ENCODE measurements at places on chromosomes 16 and 17. TPM values are rescaled to one million over a fixed set of nuclear protein-coding genes. Genes with fewer than 3 reads are reported as not detected.

DNA sequence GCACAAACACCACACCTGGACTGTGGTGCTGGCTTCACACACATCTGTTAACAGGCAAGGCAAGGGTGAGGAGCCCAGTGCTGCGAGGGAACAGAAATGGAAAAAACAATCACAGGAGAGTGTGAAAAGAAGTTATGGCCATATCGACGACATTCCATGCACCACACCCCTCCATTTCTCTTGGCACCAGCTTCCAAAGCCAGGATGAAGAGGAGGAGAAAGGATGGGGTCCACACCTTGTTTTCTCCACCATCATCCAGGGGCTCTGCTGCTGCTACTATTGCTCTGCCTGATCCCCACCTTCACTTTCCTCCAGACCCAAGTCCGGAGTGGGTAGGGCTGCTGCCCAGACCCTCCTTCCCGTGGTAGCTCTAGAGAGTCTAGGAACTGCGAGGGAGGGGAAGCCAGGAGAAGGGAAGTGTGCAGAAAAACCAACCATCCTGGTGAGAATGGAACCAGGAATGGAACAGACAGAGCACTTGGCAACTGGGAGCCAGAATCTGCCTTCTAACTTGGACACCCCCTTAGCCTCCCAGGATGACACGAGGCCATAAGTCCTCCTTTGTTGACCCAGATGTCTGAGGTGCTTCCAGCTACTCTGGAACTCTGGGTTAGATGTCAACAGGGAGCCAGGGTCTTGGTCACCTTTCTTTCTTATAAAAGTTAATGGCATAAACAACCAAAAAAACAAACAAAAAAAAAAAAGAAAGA, 1.2 kb upstream of the PROCA1 start:
- no peak overlapping the region for H3K27ac ChIP-seq
- H3K36me3 ChIP-seq, result 0 out of 2 replicates have a peak, but pooled peaks cover 12% of the 10 kb centered on the region
- peaks cover 7% of the 10 kb centered on the region for H3K4me1 ChIP-seq
- no peaks in the 10 kb centered on the region for H3K27me3 ChIP-seq
- H3K4me3 ChIP-seq, result no peak overlapping the region
- no peak for DNase-seq

GRCh38 chr16:67188323-67188722, 1.6 kb downstream of the EXOC3L1 start:
- no peak for DNase-seq
- no peak overlapping the region for H3K4me3 ChIP-seq
- H3K27ac ChIP-seq, result no peak overlapping the region

- DNase-seq, result no peak
- no peaks in the 10 kb centered on the region for H3K4me1 ChIP-seq
- H3K4me3 ChIP-seq, result no peak overlapping the region
Measured at GRCh38 chr17:34391241-34391640, 28.2 kb upstream of the CCL1 start.

- peak overlapping the region; percentile 82 for H3K4me3 ChIP-seq
- no peaks in the 10 kb centered on the region for H3K27me3 ChIP-seq
- peak; percentile 65 for DNase-seq
- peak overlapping the region; percentile 35 for H3K27ac ChIP-seq
- peaks cover 35% of the 10 kb centered on the region for H3K4me1 ChIP-seq
Measured at GRCh38 chr16:30068750-30069610, 3.4 kb downstream of the ALDOA start.

- no peaks in the 10 kb centered on the region for H3K27me3 ChIP-seq
- no peaks in the 10 kb centered on the region for H3K36me3 ChIP-seq
- DNase-seq, result peak; percentile 92
- H3K4me1 ChIP-seq, result peaks cover 13% of the 10 kb centered on the region
- H3K27ac ChIP-seq, result peak overlapping the region; percentile 53
- peak overlapping the region; percentile 23 for H3K4me3 ChIP-seq
Measured at GRCh38 chr17:1590029-1590746, 27.6 kb upstream of the PITPNA start.

DNA sequence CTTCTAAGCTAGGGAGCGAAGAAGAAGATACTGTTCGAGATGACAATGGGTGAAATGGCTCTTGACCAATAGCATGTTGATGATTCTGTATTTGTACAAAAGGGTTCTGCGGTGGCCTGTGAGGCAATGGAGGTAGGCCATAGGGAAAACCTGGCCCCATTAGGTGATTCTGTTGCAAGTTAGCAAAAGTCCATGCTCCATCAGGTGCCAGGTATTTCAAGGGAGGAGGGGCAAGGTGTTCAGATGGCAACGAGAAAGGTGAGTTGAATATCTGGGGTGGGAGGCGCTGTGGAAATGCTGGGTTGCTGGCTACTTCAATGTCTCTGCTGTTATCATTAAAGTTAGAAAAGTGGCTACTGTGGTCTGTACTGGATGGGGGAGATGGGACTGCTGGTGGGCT, 62.8 kb downstream of the CACNG1 start:
- H3K27ac ChIP-seq, result no peak overlapping the region
- peaks cover 32% of the 10 kb centered on the region for H3K36me3 ChIP-seq
- no peak for DNase-seq
- peaks cover 15% of the 10 kb centered on the region for H3K4me1 ChIP-seq

CTRB1 gene
- not detected for total RNA-seq

WWP2 gene
- total RNA-seq, result 19.0 TPM

C16orf86 gene
- total RNA-seq, result 2.1 TPM

JUP gene
- total RNA-seq, result 3.6 TPM

CCL7 gene
- 4.9 TPM for total RNA-seq

C16orf46 gene
- not detected for total RNA-seq

OR1F1 gene
- total RNA-seq, result not detected

STARD3 gene
- total RNA-seq, result 41.0 TPM

CD300E gene
- not detected for total RNA-seq

ZFPM1 gene
- 0.25 TPM for total RNA-seq

ZACN gene
- not detected for total RNA-seq

Measured in GM23248 (cell line).